Psoas muscle (tissue), 8 donors: ENCODE measurements at places on chromosomes 3 and 15.

DNA sequence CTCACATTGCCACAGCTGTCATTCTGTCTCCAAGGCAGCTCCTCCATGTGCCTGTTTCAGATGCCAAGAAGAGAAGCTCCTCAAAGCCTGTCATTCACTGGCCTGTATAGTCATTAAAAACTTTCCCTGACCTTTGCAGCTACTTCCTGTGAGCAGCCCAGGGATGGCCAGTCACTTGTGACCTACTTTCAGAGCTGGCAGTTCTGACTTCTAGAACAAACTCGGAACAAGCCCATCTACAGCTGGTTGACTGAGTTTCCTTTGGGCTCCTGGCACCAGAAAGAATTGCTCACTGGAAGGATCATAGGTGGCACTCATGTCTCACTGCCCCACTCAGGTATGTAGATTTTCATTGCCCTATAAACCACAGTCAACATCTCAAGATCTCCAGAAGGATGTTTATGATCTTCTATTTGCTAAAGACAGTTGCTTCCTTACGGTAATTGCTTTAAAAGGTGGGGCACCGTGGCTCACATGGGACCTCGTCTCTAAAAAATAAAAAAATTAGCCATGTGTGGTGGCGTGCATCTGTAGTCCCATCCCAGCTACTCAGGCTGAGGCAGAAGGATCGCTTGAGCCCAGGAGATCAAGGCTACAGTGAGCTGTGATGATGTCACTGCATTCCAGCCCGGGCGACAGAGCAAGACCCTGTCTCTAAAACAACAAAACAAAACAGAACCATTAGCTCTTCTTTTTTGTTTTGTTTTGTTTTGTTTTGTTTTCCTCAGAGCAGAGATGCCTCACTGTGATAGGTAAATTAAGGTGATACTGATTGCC lies 11.2 kb upstream of the ATP13A3 start:
- DNase-seq = no peak

DNA sequence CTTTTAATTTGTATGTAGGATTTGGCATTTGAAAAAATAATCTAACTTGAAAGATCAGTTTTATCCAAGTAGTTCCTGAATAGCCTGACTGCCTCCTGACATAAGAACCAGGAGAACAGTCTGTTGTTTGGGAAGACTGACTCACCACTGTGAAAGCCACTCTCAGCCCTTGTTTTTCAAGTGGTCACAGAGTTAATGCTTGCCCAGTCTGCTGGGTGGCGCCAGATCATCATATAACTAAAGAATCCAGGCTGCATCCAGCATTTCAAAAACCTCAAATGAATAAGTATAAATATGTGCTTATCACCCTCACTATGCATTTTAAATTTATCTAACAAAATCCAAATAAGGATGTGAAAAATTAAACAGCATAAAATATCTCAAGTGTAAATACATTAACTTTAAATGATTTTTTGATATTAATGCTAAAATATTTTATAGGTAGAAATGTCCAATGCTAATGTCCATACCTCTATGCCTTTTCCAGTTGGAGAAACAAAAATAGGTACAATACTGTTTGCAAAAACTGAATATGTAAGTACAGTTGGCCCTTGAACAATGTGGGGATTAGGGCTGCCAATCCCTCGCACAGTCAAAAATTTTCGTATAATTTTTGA lies 26.9 kb upstream of the ZBBX start:
- no peak for DNase-seq

DNA sequence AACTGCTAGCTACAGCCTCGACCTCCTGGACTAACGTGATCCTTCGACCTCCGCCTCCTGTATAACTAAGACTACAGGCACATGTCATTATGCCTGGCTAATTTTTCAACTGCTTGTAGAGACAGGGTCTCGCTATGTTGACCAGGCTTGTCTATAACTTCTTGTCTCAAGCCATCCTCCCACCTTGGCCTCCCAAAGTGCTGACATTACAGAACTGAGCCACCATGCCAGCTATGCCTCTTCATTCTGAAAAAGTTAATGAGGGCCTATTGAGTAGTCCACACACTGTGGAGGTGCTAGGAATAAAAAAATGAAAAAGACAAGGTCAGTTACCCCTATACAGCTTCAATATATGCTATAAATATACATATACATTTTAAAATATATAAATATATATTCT lies 18.3 kb upstream of the EPHA6 start:
- DNase-seq = no peak

- DNase-seq = no peak
Observed at GRCh38 chr15:77426377-77426776, 5.7 kb downstream of the HMG20A start.

GRCh38 chr3:42036483-42036823 lies 54.7 kb upstream of the TRAK1 start:
- DNase-seq = no peak

DNA sequence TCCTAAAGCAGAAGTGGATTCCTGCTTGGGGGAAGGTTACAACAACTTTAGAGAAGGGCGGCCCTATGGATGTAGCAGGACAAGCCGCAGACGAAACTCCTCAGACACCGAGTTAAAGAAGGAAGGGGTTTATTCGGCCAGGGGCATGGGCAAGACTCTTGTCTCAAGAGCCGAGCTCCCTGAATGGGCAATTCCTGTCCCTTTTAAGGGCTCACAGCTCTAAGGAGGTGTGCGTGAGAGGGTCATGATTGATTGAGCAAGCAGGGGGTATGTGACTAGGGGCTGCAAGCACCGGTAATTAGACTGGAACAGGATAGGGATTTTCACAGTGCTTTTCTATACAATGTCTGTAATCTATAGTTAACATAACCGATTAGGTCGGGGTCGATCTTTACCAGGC lies 879 bp upstream of the PDHB start:
- no peak for DNase-seq

GRCh38 chr15:58505581-58505980 lies 73.8 kb downstream of the LIPC start:
- no peak for DNase-seq

- DNase-seq = no peak
Observed at GRCh38 chr3:193271101-193271840, 30.2 kb downstream of the PLAAT1 start.

- no peak for DNase-seq
Observed at GRCh38 chr3:145760036-145760435, 400.9 kb downstream of the PLOD2 start.

DNA sequence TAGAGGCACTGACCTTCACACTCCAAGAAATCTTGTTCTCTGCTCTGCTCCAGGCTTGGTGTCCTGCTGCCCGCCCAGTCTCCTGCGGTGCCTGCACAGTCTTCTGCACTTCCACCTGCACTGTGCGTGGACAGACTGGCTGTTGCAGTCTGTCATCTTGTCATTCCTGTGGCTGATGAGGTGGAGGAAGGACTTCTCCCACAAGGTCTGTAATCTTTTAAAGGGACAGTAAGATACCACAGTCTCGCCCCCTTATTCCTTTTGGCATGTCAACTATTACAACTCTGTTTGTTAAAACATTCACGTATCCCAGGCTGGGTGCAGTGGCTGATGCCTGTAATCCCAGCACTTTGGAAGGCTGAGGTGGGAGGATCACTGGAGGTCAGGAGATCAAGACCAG lies 54.1 kb upstream of the IGF2BP2 start:
- DNase-seq = no peak

DNA sequence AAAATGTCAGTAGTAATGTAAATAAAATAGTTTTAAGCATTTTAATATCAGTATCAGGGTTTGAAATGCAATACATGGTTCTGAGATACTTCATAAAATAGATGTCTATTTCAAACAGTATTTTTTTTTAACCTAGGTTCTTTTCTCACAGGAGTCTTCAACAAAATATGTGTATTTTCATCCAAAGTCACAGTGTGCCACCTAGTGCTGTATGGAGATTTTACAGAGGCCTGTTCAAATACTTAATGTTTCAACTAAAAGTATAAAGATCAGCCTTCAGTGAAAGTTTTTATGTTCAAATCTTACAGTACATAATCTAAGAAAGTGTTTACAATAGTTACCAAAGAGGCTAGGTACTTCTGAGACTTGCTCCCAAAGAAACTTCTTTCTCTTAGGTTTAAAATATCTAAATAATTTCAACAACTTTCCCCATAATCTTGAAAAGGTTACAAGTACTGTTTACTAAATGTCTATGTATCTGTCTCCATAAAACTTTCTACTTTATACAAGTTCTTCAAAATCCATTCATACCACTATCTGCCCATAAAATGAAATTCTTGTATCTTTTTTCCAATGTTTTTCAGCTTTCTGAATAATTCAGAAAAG lies 38.3 kb downstream of the SCAPER start:
- DNase-seq = no peak
